ENCODE measurements at places on chromosomes 6 and 20. TPM values are rescaled to one million over a fixed set of nuclear protein-coding genes. Genes with fewer than 3 reads are reported as not detected.
A peak's percentile ranks its signal among the peaks of the same experiment; 100 is the strongest.

DNA sequence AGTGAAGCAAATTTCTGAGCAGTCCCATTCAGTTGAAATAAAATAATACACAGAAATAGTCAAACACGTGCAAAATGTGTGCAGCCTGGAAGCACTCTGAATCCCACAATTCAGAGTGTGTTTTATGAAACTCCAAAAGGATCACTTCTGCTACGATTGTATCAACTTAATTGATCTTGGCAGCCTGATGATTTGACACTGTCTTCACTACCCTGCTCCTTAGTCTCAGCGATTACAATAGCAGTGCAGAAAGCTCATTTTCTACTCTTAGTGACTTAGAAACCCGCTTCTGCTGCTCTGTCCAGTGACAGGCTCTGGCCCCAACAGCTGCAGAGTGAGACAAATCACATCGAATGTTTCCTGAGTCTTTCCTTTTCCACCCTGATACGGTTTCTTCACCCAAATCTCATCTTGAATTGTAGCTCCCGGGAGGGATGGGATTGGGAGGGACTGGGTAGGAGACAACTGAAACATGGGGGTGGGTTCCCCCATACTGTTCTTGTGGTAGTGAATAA lies 16.2 kb upstream of the EMILIN3 start:
- DNase-seq: no peak

DNA sequence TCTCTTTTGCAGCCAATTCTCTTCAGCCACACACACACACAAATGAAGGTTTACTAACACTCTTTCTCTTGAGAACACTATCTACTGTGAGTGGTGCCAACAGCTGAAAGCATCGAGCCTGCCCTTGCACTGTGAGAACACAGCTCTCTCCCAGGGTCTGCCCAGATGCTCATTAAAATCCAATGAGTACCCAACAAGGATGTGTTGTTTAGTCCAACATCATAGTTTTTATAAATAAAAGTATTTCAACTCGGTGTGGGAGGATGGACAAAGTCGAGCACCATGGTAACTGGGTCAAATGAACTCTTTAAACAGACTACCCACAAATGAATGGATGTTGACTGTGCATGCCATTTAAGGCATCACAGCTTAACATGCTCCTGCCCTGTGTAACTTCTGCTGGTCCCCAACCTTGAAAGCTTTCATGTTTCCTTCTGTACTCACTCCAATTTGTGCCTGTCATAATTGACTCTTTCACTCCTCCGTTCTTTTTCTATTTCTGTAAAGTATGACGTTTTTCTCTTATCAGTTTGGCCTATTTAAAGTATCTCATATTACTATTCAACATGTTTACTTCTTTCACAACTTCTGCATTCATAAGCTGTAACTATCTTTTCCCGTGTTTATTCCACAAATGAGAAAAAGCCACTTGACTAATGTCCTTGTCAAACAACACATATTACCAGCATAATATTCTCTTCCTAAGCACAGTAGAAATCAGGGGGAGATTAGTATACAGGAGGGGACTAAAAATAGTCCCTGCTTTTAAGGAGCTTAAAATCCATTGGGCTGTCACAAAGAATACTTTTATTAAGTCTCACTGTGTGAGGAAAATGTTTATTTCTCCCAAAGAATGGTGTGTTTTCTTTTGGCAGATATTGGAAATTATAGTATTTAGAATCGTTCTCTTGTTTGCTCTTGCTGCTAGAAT lies 215.4 kb downstream of the RFPL4B start:
- DNase-seq: no peak

GRCh38 chr6:21278375-21278745 lies 315.2 kb upstream of the SOX4 start:
- DNase-seq: no peak

- no peak for DNase-seq
Measured at GRCh38 chr6:15989397-15989796, 139.5 kb upstream of the MYLIP start.

EIF2S2 gene
- 50.6 TPM for total RNA-seq

OR2B6 gene
- not detected for total RNA-seq

COL11A2 gene
- total RNA-seq: 0.06 TPM

SOBP gene
- total RNA-seq: 2.8 TPM

DNA sequence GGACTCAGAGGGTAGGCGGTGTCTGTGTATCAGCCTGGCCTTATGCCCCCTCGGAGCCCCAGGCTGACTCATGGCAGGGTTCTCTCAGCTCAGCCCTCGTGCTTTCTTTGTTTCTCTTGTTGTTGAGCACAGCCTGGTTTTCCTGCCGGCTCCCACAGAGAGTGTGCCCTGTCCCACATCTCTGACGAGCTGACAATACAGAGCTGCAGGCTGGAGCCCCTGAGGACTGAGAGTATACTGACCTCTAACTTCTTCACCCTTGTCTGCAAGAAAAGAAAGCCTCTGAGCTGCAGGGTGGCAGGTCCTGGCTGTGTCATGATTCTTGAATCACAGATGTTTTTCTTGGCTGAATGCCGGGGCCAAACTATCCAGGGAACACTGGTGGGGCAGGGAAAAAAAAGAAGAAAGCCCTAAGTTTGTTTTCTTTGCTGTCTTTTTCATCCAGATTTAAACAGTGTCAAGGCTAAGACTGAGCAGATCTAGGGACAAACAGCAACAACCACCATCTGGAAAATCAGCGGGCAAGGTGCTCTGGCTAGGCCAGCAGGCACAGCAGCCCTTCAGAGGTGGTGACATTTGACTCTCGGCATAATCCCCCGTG lies 63.3 kb upstream of the ZNF133 start:
- DNase-seq: no peak

DNA sequence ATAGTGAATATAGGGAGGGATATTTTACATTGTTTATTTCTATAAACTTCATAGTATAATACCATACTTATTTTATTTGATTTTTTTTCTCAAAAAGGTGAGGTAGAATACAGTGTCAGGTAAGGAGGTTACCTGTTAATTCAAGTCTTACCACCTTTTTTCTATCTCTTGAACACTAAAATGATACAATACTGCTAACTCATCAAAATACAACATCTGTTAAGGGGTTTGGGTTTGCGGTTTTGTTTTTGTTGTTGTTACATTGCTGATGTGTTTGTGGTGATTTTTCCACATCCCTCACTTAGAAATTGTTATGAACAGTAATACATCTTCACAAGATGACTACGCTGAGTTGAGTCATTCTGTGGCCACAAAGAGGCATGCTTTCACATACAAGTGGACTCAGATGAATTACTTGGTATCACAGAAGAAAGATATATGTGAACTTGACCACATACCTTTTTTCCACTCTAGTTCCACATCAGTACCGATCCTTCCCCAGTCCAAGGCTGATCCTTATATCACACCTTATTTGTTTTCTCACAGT lies 139.4 kb upstream of the ID4 start:
- DNase-seq: no peak

- DNase-seq: no peak
Measured at GRCh38 chr6:162211022-162211421, 516.5 kb downstream of the PRKN start.

BPIFA1 gene
- not detected for total RNA-seq

DNA sequence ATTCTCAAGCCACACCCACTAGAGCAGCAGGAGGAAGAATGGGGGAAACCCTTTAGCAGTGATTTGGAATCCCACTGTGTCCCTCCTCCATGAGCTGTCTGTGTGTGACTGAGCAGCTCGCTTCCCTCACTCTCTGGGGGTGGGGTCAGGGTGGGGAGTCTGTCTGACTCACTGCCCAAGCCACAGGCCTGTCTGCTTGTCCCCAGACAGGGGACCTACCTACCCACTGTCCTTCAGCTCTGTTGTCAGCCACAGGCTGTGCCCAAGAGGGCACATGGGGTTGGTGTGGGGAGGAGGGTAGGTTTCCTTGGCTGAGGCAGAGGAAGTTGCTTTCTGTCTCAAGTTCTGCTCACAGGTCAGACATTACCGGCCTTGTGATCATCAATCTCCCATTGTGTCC lies 127.0 kb downstream of the MAFB start:
- no peak for DNase-seq

GSTA2 gene
- total RNA-seq: 7.6 TPM

DNA sequence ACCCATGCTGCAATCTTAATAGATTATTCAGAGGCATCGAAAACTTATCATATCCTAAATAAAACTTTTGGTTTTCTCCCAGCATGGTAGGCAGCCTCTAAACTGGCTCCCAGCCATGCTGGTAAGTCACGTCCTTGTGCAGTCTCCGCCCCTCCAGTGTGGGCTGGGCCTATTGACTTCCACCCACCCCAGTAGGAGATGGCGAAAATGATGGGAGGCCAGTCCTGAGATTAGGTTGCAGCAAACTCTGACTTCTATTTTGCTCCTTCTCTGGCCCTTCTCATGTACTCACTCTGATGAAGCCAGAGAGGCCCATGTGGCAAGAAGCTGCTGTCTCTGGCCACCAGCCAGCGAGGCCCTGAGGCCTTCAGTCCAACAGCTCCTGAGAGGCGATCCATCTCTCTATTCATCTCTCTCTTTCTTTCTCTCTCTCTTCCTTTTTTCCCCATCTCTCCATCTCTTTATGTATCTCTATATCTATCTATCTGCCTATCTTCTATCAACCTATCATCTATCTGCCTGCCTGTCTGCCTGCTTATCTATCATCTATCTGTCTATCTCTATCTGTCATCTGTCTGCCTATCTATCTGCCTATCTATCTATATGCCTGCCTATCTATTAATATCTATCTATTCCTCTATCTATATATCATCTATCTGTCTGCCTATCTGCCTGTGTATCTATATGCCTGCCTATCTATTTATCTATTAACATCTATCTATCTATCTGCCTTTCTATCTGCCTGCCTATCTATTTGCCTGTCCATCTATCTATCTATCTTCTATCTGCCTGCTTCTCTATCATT lies 52.7 kb upstream of the STX16 start:
- no peak for DNase-seq

GRCh38 chr6:139198529-139199288 lies 63.8 kb downstream of the HECA start:
- no peak for DNase-seq

KCNQ5 gene
- total RNA-seq: 0.04 TPM

C20orf144 gene
- total RNA-seq: not detected

DNA sequence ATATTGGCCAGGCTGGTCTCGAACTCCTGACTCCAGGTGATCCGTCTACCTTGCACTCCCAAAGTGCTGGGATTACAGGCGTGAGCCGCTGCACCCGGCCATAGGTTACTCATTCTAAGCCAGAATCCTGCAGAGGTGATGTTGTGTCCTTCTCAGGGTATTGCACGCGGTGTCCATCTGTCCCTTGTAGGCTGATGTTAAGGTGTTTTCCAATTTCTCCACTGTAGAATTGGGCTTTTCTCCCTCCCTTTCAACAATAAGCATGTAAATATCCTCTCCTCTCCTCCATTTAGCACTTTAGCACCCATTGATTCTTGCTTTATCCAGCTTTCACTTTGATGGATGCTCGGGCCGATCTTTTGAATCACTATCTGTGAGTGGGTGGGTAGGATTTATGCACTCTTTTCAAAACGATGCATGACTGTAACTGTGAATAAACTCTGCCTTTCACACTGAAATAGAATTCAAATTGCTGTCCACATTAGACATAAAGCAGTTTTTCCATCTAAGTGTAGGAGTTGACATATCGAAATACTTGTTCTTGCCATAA lies 52.6 kb downstream of the ZBTB2 start:
- no peak for DNase-seq

HTR1E gene
- total RNA-seq: not detected

DNA sequence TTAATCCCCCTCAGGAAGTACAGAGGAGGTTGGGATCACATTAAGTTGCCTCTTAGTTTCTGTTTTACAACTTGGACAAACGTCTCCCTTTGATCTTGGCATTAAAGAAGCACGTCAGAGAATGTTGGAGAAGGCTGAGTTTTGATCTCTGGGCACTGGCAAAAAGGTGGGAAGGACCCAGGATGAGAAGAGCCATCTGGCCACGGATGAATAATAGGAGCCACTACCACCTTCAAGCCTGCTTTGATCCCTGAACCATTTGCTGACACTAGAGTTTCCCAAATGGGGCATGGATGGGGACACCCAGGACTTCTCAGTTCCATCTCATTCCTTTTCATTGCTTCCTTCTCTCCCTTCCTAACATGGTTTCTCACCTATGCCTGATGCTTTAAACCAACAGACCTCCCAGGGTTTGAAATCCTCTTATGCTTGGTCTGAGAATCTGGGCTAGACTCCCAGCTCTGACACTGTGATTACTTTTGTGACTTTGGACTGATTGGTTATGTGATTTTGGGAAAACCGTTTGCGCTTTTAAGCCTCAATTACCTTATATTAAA lies 5.8 kb downstream of the TM9SF4 start:
- peak; percentile 10 for DNase-seq

COL19A1 gene
- 0.18 TPM for total RNA-seq

- DNase-seq: no peak
Measured at GRCh38 chr6:169339731-169340309, 86.2 kb upstream of the THBS2 start.

DNA sequence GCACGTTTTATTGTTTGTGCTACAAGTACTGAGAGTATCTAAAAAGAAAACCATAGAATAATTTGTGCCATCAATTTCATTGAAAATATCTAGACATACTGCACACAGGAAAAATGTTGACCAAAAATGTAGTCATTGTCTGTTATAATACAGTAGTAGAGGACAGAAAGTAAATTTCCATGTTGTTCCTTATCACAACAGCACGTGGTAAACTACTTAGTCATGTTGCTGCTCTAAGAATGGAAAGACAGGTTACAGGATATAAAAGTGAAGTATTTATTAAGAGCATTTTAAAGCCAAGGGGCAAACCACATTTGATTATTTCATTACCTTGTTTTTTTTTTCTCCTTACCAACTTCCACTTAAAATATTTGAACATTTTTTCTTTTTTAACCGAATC lies 89.0 kb upstream of the CEP85L start:
- no peak for DNase-seq

PPP1R14C gene
- not detected for total RNA-seq

- DNase-seq: peak; percentile 90
Measured at GRCh38 chr20:33663161-33664084, 1.3 kb downstream of the C20orf144 start.
